ENCODE measurements at places on chromosomes 4 and X.

DNA sequence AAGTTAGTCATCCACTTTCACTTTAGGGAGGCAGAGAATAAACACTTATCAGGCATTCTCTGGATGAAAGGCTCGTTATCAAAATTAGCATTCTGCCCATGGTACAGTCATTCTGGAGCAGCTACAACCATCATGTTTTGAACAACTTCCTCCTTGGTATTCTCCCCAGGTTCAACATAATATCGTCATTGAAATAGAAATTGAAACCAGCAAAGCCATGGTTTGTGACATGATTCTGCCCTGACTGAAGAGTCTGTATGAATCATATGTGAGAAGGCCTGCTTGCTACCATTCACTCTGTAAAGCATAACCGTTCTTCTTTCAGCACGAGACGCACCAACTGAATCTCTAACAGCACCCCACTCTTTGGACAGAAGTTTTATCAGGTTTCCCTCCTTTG is 127.5 kb upstream of the RADX start:
- no peak for DNase-seq

GRCh38 chr4:8228319-8229250 is 29.5 kb downstream of the SH3TC1 start:
- DNase-seq = peak; percentile 70

- no peak for DNase-seq
These were observed 1.5 kb downstream of the DGKQ start for GRCh38 chr4:971666-972500.

GRCh38 chrX:149208307-149208706 is 296.8 kb downstream of the IDS start:
- DNase-seq = no peak

DNA sequence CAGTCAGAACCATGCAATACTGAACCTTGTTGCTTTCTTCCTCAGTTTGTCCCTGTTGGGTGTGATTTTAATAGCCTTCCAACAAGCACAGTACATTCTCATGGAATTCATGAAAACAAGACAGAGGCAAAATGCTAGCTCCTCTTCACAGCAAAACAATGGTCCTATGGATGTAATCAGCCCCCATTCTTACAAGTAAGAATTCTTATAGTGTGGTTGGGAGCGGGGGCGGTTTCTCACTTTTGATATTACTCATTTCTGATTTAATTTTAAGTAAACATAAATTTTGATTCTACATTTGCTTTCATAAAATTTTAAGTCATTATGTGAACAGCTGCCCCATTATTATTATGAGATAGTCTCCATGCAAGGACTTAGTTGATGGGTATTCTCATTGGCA is 80.8 kb upstream of the TLR2 start:
- DNase-seq = no peak

GRCh38 chr4:164012396-164013027 is 518.0 kb downstream of the TMA16 start:
- no peak for DNase-seq

- DNase-seq = no peak
These were observed 11.6 kb upstream of the SCD5 start for GRCh38 chr4:82810176-82810575.

GRCh38 chrX:44155126-44155525 is 181.9 kb upstream of the NDP start:
- DNase-seq = no peak

- DNase-seq = no peak
These were observed 56.6 kb downstream of the SPRY1 start for GRCh38 chr4:123453061-123453680.

GRCh38 chr4:85369703-85370380 is 105.1 kb upstream of the ARHGAP24 start:
- no peak for DNase-seq

DNA sequence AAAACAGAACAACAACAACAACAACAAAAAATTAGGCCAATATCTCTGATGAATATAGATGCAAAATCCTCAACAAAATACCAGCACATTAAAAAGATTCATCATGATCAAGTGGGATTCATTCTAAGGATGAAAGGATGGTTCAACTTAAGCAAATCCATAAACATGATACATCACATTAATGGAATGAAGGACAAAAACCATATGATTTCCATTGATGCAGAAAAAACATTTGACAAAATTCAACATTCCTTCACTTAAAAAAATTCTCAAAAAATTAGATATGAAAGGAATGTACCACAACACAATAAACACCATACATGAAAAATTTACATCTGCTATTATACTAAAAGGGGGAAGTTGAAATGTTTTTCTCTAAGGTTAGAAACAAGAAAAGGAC is 103.3 kb downstream of the IL15 start:
- no peak for DNase-seq

DNA sequence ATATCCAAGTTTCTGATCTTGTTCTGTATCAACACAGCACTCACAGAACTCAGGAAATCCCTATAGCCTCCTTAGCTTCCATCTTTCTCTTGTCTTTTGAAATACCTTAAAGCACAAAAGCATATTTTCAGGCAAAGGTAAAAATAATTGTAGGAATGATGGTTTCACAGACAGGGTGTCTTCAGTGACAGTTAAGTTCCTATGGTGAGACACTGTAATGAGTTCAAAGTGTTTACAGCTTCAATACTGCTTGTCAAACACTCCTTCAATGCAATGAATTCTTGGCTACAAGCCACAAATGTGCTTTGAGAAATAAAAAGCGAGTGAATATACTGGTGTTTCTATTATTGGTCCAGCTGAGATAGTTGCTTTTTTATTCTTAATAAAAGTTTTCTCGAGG is 466.0 kb downstream of the DMD start:
- DNase-seq = no peak

DNA sequence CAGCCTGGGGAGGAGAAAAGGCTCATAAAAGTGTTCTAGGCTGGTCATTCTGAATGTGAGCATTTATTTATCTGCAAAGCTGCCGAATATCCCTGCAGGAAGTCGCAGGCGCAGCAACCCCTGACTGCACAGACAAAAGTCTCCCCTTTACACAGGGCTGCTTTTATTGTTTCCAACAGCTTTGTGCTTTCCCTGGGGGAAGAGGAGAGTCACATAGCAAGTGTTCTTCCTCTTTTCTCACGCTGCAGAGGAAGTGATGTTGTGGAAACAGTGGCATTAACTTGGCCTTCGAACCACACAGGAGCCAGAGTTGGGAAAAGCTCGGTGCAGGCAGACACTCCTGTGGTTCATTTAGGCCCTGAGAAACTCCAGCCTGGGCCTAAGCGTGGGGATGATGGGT is 81.5 kb upstream of the BCOR start:
- no peak for DNase-seq

DNA sequence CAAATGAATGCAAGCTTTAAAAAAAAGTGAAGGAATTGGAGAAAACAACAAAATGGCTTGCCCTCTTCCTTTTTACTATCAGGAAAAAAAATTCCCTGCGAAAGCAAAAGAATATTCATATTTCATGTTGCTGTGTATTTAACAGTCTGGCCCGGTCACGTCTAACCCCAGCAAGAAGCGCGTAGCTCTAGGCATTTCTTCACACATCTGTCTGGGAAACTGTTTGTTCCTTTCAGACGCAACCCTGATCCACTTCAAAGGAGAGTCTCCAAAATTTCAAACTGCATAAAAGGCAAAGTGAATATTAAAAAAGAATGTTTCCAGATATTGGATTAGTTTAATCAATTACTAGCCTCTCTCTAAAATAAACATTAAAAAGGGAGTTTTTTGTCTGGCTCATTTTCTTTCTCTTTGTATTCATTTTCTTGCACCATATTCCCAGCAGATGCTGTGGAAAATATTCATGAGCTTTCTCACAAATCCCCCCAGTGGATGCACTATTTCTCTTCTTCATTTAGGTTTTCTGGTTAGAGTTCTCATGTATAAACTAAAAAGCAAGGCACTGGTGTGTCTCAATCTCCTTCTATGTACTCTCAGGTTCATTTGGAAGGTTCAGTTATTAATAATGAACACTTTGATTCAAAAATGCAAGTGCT is 145.3 kb downstream of the MID1 start:
- DNase-seq = no peak

DNA sequence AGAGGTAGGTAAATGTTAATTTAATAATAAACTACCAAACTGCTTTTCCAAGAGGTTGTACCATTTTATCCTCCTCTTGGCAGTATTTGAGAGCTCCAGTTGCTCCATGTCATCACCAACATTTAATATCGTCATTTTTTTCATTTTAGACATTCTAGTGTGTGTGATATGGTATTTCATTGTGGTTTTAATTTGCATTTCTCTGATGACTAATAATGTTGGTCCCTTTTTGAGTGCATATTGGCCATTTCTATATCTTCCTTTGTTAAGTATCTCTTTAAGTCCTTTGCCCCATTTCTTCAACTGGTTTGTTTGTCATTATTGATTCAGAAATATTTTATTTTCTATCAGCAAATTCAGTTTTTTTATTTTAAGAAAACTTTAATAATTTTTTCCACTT is 88.8 kb downstream of the MAPK10 start:
- no peak for DNase-seq

DNA sequence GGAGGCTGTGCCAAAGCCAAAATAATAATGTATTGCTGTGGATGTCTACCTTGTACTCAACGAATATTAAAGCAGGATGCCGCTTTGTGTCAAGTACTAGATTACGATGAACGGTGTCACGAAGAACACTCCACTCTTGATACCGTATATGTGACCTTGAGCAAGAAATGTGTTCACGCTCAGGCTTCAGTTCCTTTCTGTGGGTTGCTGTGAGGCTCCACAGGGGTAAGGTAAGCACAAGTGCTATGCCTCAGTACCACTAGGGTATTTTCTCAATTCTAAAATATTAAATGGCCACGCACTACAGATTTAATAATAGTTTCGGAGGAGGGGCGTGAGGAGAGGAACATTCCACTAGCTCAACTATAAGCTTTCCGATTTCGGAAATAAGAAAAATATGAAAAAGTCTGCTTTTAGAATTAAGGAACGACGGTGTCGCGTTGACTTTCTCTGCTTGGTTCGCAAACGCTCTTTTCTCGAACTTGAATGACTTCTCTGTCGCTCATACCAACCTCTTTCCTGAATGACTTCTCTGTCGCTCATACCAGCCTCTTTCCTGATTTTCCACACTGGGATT is 607 bp upstream of the SCOC start:
- peak; percentile 24 for DNase-seq

DNA sequence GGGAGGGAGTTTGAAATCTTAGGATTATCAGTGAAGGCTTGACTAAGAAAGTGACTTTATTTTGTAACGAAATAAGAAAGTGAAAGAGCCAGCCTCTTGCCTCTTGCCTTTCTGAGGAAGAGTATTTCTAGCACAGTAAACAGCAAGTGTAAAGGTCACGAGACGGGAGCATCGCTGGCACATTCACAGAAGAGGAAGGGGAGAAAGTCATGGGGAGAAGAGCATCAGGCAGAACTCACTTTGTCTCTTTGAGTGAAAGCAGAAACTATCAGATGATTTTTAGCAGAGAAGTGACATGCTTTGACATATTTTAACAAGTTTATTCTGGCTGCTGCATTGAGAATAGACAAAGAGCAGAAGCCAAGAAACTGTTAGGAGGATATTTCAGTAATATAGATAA is 313.8 kb downstream of the CAMK2D start:
- no peak for DNase-seq

DNA sequence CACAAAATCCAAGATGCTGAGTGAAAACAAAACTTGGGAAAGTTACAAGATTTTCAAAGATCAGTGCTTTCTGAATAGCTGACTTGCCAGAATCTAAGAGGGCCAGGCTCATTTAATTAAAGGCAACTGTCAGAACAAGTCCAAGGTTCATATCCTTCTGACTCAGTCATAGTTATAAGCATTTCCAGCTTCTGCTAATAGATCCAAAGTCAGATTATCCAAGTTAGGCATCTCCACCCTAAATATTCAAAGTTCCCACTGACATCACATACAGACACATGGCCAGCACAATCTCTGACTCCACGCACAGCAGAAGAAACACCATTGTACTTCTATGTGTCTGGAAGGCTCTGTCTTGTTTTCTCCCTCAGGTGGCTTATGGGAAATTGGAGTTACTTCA is 41.8 kb downstream of the GASK1B start:
- no peak for DNase-seq

DNA sequence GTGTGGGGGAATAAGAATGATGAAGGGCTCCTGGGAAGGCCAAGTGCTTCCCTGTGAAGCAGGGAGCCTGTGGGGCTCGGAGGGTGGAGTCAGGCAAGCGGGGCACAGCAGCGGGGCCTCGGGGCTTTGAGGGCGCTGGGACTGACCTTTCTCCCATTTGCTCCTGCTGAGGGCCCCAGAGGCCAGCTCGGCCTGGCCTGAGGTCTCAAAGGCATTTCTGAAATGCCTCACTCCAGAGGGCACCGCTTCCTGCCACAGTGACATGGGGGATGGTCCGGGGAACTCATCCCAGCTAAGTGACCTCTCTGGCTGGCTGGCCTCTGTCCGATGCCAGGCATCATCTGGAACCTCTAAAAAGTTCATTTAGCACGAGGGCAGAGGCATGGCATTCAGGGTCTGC is 98.8 kb upstream of the STX18 start:
- DNase-seq = no peak

DNA sequence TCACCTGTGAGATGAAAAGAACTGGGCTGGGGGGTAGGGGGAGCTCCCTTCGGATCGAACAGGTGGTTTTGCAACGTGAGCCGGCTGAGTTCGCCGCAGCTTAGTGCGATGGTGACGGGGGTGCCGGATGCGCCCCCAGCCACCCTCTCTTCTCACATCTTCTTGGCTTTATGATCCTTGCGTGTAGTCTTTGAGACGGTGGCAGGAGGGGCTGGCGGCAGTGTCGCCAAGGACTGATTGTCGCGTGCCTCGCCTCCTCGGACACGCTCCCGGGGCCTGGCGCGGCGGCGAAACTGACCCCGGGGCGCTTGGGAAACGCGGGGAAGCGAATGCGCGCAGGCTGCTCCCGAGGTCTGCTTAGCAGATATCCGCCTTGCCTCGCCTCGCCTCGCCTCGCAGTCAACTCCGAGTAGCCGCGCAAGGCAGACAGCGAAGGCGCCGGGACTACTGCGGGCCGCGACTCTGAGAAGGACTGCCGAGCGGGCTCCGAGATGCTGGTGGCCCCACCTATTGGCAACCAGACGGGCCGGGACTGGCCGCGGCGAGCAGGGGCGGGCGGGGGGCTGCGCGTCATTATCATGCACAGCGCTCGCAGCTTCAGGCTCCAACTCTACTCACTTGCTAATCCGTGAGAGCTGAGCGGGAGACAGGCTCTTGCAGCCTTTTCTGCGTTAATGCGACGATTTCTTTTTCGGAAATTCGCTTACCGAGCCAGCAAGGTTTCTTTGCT is 1.5 kb downstream of the GRID2 start:
- no peak for DNase-seq

- no peak for DNase-seq
These were observed 126.9 kb downstream of the MFAP3L start for GRCh38 chr4:169899295-169899694.

- DNase-seq = no peak
These were observed 9.0 kb upstream of the PITX2 start for GRCh38 chr4:110631584-110632505.

- no peak for DNase-seq
These were observed 97.1 kb downstream of the PARM1 start for GRCh38 chr4:75030028-75030427.

All from CD4-positive, alpha-beta T cell treated with Interferon gamma for 1 hour (primary cell).